ENCODE measurements at places on chromosomes 5 and 9.

GRCh38 chr5:176157656-176158055, 80.6 kb upstream of the SIMC1 start:
- no peak for DNase-seq

GRCh38 chr9:69877852-69878514, 57.4 kb downstream of the CFAP95 start:
- DNase-seq, result peak; percentile 1

DNA sequence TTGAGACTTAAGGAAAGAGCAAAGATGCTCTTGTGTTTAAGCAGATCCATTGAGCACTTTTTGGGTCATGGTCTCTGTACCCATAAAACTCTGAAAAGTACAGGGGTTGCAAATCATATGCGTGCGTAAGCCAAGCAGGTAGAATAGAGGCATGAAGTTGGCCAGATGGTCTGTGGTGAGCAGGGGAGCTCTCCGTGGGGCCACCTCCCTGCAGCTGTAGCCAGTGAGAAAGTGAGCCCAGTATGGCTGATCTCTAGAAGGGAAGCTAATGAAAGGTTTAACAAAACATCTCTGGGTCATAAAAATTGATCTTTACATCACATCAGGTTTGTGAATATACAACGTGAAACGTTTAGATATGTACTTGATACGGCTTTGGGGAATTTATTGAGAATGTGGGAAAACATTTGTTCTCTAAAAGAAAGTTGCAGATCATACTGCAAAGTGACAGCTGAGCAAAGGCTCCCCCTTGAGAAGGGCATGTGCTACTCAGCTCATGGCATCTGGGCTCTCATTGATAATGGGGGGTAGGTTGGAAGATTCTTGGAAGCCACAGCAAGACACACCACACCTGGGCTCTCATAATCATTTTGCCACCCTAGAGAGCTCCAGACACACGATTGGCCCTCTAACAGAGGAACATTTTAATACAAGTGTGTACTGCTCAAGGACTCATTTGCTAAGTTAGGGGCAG, 30.6 kb downstream of the SH3GL2 start:
- no peak for DNase-seq

DNA sequence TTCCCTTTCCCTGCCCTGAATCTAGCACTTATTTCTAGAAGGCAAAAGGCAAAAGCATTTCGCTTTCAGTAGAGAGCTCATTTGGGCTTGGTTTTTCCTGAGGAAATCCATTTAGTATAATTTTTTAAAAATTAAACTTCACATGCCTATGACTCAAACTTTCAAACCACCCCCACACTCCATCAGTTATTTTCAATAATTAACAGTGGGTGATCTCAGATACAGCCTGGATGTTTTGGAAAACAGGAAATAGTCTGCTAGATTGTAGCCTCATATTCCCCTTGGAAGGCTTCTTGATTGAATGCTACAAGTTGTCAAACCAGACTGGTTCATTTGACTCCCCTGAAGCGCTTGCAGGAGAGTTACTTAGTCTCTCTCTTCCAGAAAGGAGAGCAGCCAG, 40.6 kb downstream of the SEMA5A start:
- no peak for DNase-seq

All from NCI-H526 treated with DMSO at 0.1 percent for 48 hours (cell line).